ENCODE measurements at places on chromosomes 3 and 15. TPM values are rescaled to one million over a fixed set of nuclear protein-coding genes. Genes with fewer than 3 reads are reported as not detected.

Gene ASB7
- 23.5 TPM for total RNA-seq

Gene GPD1L
- 72.1 TPM for total RNA-seq

Gene TXNRD3
- 11.4 TPM for total RNA-seq

Gene DLEC1
- total RNA-seq: 1.5 TPM

Gene TUBGCP5
- total RNA-seq: 11.9 TPM

Gene ADGRG7
- total RNA-seq: 9.7 TPM

Gene SCN11A
- total RNA-seq: 0.23 TPM

Gene WHAMM
- total RNA-seq: 11.4 TPM

Gene GCHFR
- total RNA-seq: 18.2 TPM

Gene TLR9
- 0.77 TPM for total RNA-seq

Gene RGMA
- 88.4 TPM for total RNA-seq

Gene CEMIP
- 0.63 TPM for total RNA-seq

Gene COPB2
- 105 TPM for total RNA-seq

Gene SGO1
- total RNA-seq: 2.1 TPM

Gene C3orf38
- total RNA-seq: 25.4 TPM

Measured in mucosa of descending colon (tissue), 3 donors.